D341Med (cell line): ENCODE measurements at places on chromosomes 11 and 22.
A peak's percentile ranks its signal among the peaks of the same experiment; 100 is the strongest.

DNA sequence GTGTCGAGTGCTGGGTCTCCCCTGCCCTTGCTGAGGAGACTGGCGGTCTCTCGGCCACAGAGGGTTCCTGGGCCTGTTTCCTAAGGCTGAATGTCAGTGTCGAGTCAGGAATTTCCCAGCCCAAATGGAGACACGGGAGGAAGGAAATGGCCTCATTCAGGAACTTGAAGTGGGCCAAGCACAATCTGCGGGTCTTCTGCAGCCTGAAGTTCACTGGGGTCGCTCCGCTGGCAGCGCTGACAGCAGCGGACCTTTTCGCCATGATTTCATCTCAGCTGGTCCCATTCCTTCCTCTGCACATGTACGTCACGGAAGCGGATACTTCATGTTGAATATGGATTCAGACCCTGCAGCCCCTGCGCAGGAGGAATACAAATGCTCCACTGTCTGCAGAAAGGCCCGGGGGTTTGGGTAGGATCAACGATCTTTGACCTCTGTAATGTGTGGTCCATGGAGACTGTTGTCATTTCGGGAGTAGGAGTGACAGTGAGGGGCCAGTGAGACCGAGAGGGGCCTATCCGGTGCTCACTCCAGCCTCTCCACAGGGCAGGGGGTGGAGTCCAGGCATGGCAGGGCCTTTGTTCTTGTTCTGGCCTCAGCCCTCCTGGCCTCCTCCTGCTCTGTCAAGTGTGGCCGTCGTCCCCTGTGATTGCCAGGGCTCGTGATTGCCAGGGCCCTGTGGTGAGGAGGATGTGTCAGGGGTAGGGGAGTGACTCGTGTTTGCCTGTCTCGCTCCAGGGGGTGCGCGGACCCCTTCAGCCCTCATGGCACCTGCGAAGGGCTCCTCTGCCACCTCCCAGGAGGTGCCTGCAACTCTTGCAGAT, 402.3 kb downstream of the TBC1D22A start:
- DNase-seq, result no peak

- no peak for DNase-seq
Measured at GRCh38 chr11:70862093-70862492, 390.3 kb downstream of the SHANK2 start.

GRCh38 chr22:24236656-24237055, 8.2 kb downstream of the GGT5 start:
- DNase-seq, result no peak

DNA sequence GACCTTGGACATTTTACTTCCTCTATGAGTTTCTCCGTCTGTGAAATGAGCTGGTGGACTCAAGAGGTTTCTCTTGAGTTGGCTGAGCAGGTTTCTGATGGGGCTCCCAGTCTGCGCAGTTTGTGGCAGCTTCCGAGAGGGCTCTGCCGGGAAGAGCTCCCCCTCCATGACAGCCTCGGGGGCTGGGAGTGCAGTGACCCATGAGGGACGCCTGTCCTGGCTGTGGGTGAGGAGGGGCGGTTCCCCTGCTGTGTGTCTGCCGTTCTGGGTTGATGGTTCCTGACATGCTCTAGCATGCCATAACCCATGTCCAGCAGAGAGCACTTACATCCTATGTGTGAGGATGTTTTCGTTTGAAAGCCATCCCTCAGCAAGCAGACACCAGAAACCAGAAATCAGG, 14.8 kb downstream of the CSF2RB start:
- peak; percentile 31 for DNase-seq

- no peak for DNase-seq
Measured at GRCh38 chr11:63001456-63001855, 14.2 kb downstream of the SLC22A8 start.

- DNase-seq, result no peak
Measured at GRCh38 chr11:119417726-119418540, 5.0 kb downstream of the THY1 start.

- no peak for DNase-seq
Measured at GRCh38 chr11:46009647-46010046, 87.2 kb downstream of the LARGE2 start.

DNA sequence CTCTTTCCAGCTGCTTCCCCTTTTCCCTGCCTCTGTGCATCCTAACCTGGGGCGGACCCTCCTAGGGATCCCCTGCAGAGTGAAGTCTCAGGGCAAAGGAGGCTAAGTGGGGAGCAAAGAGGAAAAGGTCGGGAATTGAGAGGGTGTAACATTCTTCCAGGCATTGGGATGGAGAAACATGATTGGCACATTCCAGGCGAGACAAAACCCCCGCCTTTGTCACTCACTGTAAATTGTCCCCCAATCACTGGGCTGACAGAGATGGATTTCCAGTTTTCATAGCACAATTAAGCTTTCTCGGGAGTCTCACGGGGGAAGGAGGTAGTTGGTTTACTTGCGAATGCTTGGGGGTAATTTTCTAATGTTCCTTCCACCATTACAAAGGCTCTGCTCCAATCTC, 74.9 kb downstream of the MIAT start:
- no peak for DNase-seq

DNA sequence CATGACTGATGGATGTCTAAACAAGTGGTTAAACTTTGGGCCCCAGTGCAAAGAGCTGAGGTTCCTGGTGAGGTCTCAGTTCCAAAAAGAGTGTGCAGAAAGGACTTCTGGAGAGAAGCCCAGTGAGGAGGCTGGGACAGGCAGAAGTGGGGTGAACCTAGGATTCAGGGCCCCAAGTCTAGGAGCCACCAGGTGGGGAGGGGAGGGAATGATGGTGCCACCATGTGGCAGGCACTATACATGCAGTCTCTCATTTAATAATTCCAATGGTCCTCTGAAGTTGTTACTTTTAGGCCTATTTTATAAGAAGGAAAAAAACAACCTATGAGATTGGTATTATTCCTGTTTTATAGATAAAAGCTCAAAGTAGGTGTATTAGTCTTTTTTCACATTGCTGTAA, 102.0 kb downstream of the INSC start:
- DNase-seq, result no peak

- peak; percentile 81 for DNase-seq
Measured at GRCh38 chr11:115084231-115084630, 405.9 kb downstream of the NXPE2 start.

DNA sequence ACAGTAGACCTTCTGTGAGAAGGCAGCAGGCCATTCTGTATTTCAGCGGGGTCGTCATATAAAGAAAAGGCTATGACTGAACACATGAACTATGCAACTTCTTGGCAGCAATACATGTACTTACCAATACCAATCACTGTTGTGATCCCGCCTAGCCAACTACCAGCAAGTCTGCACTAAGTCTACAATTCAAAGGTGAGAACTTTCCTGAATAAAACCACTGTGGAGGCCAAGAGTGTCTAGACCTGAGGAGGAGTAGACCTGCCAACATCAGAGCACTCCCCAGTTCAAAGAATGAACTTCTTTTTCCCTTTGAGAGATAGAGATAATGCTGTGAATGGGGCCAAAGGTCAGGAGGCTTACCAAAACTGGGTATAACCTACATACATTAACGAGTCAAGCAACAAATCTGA, 108.2 kb downstream of the SIK3 start:
- no peak for DNase-seq

DNA sequence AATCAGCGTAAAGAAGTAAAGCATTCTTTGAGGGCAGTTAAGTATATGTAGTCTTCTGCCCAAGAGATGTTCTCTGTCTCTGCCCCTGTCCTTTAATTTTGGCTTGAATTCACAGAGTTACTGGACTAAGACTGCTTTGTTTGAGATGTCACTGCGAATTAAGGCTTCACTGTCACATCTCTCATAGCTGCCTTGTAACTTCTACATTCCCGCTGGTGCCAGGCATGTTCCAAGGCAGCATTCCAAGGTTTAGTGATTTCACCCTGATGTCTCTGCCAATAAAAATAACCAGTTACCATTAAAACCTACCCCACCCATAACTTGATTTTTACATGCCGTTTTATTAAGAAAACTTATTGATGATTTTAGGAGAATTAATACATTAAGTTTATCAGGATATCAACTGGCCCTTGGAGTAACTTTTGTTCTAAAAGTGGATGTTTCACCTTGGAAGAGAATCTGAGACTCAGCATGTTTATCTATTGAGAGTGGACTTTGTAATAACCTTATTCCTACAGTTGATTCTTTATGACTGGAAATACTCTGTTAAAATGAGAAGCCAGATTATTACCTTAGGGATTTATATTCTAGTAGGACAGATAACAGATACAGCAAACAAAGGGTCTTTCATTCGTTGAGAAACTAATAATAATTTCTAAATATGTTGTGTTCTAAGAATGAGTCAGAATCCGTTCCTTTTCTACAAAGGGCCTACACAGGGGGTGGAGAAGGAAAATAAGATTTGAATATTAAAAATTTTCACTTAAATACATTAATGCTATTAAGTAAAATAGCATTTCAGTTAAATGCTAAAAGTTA, 110.2 kb downstream of the UVRAG start:
- no peak for DNase-seq

- no peak for DNase-seq
Measured at GRCh38 chr11:9206496-9206895, 58.7 kb downstream of the DENND5A start.

DNA sequence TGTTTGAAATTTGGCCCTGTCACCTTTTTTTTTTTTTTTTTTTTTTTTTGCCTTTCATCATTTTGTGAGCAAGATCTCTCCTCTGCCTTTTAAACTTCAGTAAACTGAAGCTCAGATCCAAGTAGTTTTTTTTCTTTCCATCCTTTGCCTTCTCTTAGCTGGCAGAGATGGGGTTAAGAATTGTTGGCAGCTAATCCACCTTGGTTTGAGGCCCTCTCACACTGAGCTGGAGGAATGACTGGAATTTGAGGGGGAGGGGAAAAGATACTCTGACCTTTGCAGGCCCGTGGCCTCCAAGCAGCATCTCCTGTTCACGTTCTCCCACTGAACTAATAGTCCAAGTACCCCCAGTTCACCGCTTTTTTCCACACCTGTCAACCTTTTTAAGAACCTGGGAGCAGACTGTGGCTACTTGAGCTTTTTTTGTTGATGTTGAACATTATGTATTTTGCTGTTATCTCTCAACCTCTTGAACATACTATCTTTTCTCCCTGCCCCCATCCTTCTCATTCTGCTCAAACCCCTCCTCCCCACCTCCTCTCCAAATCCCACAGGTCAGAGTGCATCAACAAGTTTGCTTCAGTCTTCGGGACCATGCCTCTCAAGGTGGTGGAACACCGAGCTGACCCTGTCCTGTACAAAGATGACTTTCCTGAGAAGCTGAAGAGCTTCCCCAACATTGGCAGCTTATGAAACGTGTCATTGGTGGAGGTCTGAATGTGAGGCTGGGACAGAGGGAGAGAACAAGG, 66.2 kb downstream of the ALX4 start:
- no peak for DNase-seq

DNA sequence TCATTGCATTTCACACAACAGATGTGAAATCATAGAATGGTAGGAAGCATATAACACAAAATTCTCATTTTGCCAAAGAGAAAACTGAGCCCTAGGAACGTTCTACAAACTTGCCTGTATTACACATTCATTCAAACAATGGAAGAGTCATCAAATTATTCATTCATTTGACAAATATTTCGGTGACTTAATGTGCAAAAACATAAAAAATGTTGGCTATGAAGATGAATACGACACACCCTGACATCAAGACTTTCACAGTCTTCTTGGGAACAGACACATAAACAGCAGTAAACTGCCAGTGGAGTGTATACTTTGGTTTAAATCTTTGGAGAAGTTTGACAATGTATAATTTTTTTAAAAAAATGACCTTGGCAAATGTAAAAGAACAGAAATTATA, 20.4 kb upstream of the C11orf87 start:
- no peak for DNase-seq

- DNase-seq, result no peak
Measured at GRCh38 chr11:70381872-70382861, 16.2 kb upstream of the CTTN start.
